ENCODE measurements at places on chromosomes 4 and X.

DNA sequence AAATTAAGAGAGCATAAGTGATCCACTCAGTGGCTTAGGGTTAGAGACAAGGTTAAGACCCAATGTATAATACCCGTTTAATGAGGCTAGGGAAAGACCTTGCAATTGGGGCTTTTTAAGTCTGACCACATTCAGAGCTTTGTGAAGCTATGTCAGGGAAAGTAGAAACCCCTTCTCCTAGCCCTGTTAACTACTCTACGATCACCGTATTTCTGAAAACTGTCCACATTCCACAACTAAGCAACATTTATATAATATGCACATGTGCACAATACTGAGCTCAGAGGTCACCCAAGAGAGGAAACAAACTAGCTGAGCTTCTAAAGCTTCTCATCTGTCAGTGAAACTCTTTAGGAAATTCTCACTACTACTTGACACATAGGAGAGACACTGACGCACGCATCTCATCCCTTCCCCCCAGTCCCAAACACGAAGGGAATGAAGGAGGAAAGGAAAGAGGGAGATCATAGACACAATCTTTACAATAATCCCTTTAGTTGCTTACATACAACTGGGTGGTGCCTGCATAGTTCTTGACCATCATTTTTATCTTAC, 56.2 kb downstream of the METTL14 start:
- no peak for DNase-seq

GRCh38 chr4:41471126-41472071, 66.6 kb upstream of the LIMCH1 start:
- DNase-seq, result no peak

GRCh38 chr4:185040523-185040922, 22.2 kb downstream of the HELT start:
- no peak for DNase-seq

GRCh38 chr4:42398171-42398870, 1.0 kb downstream of the SHISA3 start:
- DNase-seq, result no peak

DNA sequence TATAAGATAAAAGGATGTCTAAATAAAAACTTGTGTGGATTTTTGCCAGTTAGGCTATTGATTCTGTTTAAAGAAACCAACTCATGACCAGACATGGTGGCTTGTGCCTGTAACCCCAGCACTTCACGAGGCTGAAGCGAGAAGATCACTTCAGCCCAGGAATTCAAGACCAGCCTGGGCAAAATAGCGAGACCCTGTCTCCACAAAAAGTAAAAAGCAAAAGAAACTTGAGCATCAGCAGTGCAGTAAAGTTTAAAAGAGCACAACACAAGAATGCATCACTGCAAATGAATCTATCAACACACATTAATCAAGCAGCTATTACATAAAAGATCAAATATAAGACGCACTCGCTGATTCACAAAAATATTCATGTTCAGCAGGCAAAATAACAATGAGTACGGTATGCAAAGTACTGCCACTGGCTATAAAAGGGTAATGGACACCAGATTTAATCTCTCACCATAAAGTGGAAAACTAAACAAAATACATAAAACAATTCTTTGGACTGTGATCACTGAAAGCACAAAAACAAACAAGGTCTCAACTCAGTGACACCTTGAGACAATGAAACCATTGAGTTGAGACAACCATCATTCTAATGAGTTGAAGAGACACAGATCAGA, 41.3 kb downstream of the LRBA start:
- DNase-seq, result no peak

Measured in stimulated activated CD4-positive, alpha-beta T cell treated with anti-CD3 and anti-CD28 coated beads, Interleukin-15, amount 100 ng/mL, for 48 hours (primary cell).